ENCODE measurements at places on chromosomes 11 and 22. TPM values are rescaled to one million over a fixed set of nuclear protein-coding genes. Genes with fewer than 3 reads are reported as not detected.

RTN4RL2 gene
- total RNA-seq = not detected

GRCh38 chr11:115522302-115522701 is 18.1 kb upstream of the CADM1 start:
- no peak for DNase-seq
- H3K36me3 ChIP-seq = no peaks in the 10 kb centered on the region
- no peaks in the 10 kb centered on the region for H3K4me1 ChIP-seq
- H3K27me3 ChIP-seq = no peaks in the 10 kb centered on the region
- H3K27ac ChIP-seq = no peak overlapping the region

MPPED1 gene
- total RNA-seq = not detected

CARD16 gene
- 92.5 TPM for total RNA-seq

DNA sequence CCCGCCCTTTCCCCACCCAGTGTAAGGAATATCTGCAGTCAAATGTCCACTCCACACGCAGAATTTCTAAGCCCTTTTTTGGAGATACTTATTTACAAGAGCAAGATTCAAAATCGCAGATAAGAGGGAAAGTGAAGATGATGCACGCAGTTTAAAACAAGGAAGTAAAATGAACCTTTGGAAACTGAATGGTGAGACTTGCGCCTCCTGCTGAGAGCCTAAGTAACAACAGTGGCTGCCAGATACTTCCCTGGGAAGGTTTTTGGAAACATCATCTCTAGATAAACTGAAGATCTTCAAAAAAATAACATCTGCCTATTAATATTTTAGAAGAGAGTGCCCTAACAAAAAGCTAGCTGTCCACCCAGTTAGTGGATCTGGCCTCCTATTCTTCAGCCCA is 963.1 kb upstream of the FAT3 start:
- H3K4me3 ChIP-seq = no peak overlapping the region
- H3K27me3 ChIP-seq = no peaks in the 10 kb centered on the region
- H3K4me1 ChIP-seq = no peaks in the 10 kb centered on the region
- H3K36me3 ChIP-seq = no peaks in the 10 kb centered on the region

DNA sequence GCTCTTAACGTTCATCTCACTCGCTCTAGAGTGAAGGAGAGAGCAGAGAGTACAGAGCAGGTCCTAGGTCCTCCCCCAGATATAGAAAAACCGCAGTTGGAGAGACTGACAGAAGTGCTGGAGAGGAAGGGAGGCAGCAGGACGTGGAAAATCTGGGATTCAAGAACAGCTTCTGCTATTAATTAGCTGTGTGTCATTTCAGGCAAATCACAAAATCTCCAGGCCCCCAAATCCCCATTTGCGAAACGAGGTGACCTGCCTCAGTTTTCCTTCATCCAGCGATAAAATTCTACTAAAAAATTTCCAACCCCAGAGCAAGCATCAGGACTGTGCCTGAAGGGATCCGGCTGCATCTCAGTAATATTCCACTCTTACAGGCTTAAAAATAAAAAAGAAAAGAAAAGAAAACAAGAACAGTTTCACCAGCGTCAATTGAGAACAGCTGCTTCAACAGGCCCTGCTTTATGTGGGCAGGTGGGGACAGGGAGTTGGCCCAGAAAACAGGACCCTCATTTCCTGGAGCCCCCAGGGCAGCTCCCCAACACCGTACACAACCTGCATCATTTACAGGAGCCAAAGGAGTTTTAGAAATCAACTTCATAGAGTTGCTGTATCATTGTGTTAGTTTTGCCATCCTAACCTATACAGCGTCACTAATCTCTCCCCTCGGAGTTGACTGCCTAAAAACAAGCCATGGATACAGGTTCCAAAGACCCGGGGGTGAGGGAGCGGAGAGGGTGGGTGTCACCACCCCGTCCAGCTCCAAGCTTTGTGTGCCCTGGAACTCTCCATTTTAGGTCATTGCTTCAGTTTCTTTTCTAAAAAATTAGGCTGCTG is 2.3 kb upstream of the MALAT1 start:
- H3K36me3 ChIP-seq = no peaks in the 10 kb centered on the region
- peak; percentile 40 for DNase-seq
- H3K4me3 ChIP-seq = no peak overlapping the region
- H3K27me3 ChIP-seq = peaks cover 1% of the 10 kb centered on the region
- H3K27ac ChIP-seq = no peak overlapping the region

MS4A4E gene
- total RNA-seq = not detected

DNA sequence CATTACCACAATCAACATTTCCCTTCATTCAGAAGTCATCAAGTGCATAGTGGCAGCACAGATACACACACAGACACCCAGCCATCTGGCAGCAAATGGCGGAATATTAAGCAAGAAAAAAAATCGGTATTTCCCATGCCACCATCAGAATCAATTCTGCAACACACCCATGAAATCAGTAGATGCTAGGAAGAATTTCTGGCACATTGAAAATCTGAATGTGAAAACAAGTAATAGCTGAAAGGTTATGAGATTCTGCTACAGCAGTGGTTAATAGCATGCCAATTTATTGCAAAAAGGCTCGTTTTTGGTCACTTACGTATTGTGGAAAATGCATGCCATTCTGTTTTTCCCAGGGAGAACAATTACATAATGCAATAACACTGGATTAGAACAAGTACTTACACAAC is 91.1 kb downstream of the PICALM start:
- H3K4me1 ChIP-seq = peaks cover 7% of the 10 kb centered on the region
- no peaks in the 10 kb centered on the region for H3K27me3 ChIP-seq
- H3K27ac ChIP-seq = no peak overlapping the region
- H3K4me3 ChIP-seq = no peak overlapping the region

C11orf16 gene
- not detected for total RNA-seq

PES1 gene
- total RNA-seq = 62.7 TPM

GRCh38 chr11:1305501-1306056 is 3.9 kb downstream of the TOLLIP start:
- H3K27ac ChIP-seq = no peak overlapping the region
- peaks cover 2% of the 10 kb centered on the region for H3K36me3 ChIP-seq
- peaks cover 25% of the 10 kb centered on the region for H3K4me1 ChIP-seq

DNA sequence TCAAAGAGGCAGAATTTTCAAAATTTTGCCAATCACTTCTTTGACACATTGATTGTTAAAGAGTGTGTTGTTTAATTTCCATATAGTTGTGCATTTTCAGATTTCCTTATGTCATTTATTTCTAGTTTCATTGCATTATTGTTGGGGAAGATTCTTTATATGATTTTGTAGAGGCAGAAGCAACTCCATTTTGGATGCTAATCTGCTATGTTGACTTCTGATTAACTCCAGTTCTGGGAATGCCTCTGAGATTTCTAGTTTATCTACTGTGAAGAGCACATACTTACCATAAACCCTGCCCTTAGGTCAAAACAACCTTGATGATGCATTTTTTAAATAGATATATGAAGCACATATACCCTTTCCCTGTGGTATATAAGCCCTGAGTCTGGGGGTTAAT is 29.5 kb upstream of the ZBED5 start:
- peaks cover 8% of the 10 kb centered on the region for H3K27me3 ChIP-seq
- H3K36me3 ChIP-seq = no peaks in the 10 kb centered on the region
- H3K27ac ChIP-seq = no peak overlapping the region
- H3K4me1 ChIP-seq = no peaks in the 10 kb centered on the region

- H3K27me3 ChIP-seq = no peaks in the 10 kb centered on the region
- H3K36me3 ChIP-seq = no peaks in the 10 kb centered on the region
- no peak overlapping the region for H3K27ac ChIP-seq
- peak; percentile 27 for DNase-seq
- no peak overlapping the region for H3K4me3 ChIP-seq
Observed at GRCh38 chr22:27825174-27825573, 23.6 kb upstream of the MN1 start.

CLDN25 gene
- not detected for total RNA-seq

OR8D4 gene
- total RNA-seq = not detected

DNA sequence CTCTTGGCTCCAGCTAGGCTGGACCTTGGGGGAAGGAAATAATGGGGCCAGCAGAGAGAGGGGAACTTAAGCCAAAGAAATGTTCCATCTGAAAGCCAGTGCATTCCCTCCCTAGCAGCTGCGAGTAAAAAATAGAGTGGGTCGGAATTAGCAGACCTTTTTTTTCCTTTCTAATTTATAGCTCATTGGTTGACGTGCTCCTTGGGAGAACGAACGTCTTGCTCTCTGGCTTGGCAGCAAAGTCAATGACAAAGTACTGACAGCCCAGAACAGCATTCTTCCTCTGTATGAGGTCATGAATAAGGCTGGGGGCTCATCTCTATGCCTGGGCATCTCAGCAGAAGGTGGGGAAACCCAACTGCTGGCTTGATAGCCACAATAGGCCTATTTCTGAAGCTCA is 65.0 kb downstream of the SEZ6L start:
- H3K27me3 ChIP-seq = no peaks in the 10 kb centered on the region
- no peak overlapping the region for H3K27ac ChIP-seq
- no peaks in the 10 kb centered on the region for H3K36me3 ChIP-seq
- no peaks in the 10 kb centered on the region for H3K4me1 ChIP-seq
- no peak overlapping the region for H3K4me3 ChIP-seq

- H3K36me3 ChIP-seq = peaks cover 26% of the 10 kb centered on the region
- no peaks in the 10 kb centered on the region for H3K27me3 ChIP-seq
- H3K4me1 ChIP-seq = peaks cover 1% of the 10 kb centered on the region
Observed at GRCh38 chr11:46431211-46431610, 39.6 kb upstream of the CHRM4 start.

GRCh38 chr11:135033540-135033939 is 621.5 kb upstream of the B3GAT1 start:
- no peak overlapping the region for H3K4me3 ChIP-seq
- no peaks in the 10 kb centered on the region for H3K27me3 ChIP-seq
- H3K36me3 ChIP-seq = no peaks in the 10 kb centered on the region

DNA sequence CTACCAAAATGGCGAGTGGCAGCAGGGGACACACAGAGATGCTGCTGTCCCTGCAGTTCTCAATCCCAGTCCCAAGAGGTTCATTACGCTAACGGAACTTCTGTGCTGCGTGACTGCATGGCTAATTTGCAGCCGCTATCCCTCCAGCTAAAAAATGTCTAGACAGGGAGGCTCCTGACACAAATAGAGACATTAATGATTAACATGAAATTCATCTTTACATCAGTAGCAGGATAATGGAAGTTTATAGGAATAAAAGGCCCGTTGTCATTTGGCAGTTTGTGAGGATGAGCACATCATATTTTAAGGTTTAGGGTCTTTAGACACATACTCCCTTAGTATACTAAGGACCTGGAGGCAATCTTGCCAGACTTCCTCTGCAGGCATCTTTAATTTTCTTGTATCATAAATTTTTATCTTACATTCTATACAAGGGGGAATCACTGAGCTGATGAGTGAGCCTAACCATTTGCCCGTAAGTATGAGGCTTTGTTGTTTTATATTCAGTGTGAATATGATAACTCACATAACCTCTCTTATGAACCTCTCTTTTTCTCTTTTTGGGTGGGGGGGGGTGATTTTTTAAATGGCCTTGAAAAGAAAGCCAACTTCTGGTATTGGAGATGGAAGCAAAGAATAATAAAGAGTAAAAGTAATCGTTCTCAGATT is 99.8 kb upstream of the OR9G4 start:
- H3K4me1 ChIP-seq = no peaks in the 10 kb centered on the region
- H3K27ac ChIP-seq = no peak overlapping the region
- DNase-seq = no peak
- H3K4me3 ChIP-seq = no peak overlapping the region
- H3K27me3 ChIP-seq = no peaks in the 10 kb centered on the region

EI24 gene
- 44.3 TPM for total RNA-seq

HEPHL1 gene
- not detected for total RNA-seq

POLD3 gene
- total RNA-seq = 57.0 TPM

DNA sequence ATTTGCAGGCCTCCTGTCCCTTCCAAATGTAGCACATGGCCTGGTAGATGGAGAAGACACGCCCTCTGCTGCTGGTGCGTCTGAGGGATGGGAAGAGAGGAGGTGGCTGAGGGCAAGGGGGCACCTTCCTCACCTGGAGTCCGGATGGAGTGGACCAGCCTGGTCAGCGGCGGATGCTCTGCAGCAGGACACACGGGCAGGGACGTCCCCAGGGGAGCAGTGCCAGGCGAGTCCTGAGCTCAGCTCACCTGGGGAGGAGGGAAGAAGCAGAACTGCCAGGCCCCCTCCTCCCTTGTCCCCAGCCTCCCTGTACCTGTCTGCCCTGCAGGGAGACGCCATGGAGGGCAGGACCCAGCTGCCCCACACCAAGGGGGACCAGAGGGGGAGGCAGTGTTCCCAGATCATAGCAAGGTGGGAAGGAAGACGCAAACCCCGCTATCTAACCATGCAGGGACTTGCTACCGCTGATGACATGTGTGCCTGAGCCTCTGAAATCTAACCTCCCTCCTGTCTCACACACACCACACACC is 1495.9 kb downstream of the BRD1 start:
- H3K4me3 ChIP-seq = no peak overlapping the region
- no peaks in the 10 kb centered on the region for H3K27me3 ChIP-seq
- no peak overlapping the region for H3K27ac ChIP-seq
- no peak for DNase-seq

- peaks cover 77% of the 10 kb centered on the region for H3K4me1 ChIP-seq
- peaks cover 34% of the 10 kb centered on the region for H3K36me3 ChIP-seq
- H3K4me3 ChIP-seq = peak overlapping the region; percentile 39
- peak; percentile 41 for DNase-seq
- no peaks in the 10 kb centered on the region for H3K27me3 ChIP-seq
Observed at GRCh38 chr11:93520726-93521509, 22.3 kb downstream of the SMCO4 start.

GRCh38 chr11:67045314-67045713 is 11.3 kb upstream of the RHOD start:
- no peak overlapping the region for H3K27ac ChIP-seq
- no peaks in the 10 kb centered on the region for H3K4me1 ChIP-seq
- DNase-seq = no peak
- peaks cover 3% of the 10 kb centered on the region for H3K27me3 ChIP-seq

GRCh38 chr11:111982019-111982464 is 43.2 kb upstream of the DLAT start:
- peaks cover 8% of the 10 kb centered on the region for H3K4me1 ChIP-seq
- H3K27ac ChIP-seq = peak overlapping the region; percentile 7
- H3K27me3 ChIP-seq = peaks cover 16% of the 10 kb centered on the region
- no peak overlapping the region for H3K4me3 ChIP-seq
